ENCODE measurements at places on chromosomes 3 and 15. TPM values are rescaled to one million over a fixed set of nuclear protein-coding genes. Genes with fewer than 3 reads are reported as not detected.

DNA sequence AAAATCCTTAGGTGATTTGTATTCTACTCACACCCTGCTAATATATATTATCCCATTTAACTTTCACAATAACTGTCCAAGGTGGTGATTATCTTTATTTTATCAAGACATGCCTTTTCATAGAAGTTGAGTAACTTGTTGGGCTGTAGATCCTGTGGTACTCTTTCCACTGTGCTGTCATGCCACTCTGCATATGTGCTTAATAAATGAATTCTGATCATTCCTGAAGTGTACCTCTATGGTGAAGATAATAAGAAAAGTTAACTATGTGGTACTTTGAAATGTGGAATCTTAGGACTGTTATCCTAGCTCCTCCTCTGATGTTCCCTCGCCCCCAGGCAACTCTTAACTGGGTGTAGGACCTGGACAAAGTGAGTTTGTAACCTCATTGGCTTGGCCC is 5.2 kb downstream of the SNRK start:
- no peak for DNase-seq

GRCh38 chr3:128487813-128488635 is 5.0 kb downstream of the GATA2 start:
- peak; percentile 45 for DNase-seq

- no peak for DNase-seq
Measured at GRCh38 chr3:100407977-100408532, 6.7 kb downstream of the LNP1 start.

DNA sequence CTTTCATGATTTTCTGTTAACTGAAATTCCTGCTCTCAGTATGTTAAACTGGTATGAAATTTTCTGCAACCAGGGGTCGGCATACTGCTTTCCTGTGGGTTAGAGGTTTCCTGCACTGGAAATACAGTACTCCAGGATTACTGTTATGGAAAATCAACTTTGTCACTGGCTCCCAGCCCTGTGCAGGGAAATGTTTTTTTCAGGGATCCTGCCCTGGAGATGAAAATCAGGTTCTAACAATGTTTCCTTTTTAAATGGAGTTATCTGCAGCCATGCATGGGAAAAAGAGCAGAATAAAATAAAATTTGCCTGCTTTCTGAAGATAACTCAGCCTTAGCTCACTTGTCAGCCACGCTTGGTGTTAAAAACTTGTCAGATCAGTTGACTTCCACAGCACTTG is 220.4 kb downstream of the IL5RA start:
- no peak for DNase-seq

DNA sequence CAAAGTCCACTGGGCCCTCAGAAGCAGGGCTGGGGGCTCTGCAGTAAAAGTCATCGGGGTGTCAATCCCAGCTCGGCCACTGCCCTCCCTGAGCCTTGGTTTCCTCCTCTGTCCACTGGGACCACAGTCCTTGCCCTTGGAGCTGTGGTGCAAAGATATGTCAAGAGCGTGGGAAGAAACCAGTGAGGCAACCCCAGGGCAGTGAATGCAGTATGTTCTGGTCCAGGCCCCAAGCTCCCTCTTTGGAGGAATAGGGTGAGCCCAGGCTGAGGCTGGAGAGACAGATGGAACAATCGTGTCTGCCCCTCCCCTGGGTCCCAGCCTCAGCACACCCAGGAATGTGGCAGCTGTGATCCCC is 779 bp downstream of the GRIP2 start:
- no peak for DNase-seq

- DNase-seq = no peak
Measured at GRCh38 chr15:65423150-65423975, 616 bp upstream of the IGDCC4 start.

The CGNL1 gene
- 11.8 TPM for total RNA-seq

Measured in thoracic aorta (tissue), 2 donors.